Activated T-helper 2 cell treated with anti-CD3 and anti-CD28 coated beads, Interferon-gamma antibody, Interleukin-2, Interleukin-4, amounts not matched to agents 10 μg/mL and 5 μg/mL and 100 μg/mL, durations not matched to agents 14 hours and 24 hours and 36 hours (primary cell): ENCODE measurements at places on chromosomes 2 and 18.

GRCh38 chr18:30748541-30748940 is 294.0 kb downstream of the DSC3 start:
- no peak for DNase-seq

- DNase-seq: no peak
Observed at GRCh38 chr18:75369026-75369721, 58.3 kb downstream of the SMIM21 start.

- no peak for DNase-seq
Observed at GRCh38 chr18:7940971-7941370, 373.9 kb downstream of the PTPRM start.

DNA sequence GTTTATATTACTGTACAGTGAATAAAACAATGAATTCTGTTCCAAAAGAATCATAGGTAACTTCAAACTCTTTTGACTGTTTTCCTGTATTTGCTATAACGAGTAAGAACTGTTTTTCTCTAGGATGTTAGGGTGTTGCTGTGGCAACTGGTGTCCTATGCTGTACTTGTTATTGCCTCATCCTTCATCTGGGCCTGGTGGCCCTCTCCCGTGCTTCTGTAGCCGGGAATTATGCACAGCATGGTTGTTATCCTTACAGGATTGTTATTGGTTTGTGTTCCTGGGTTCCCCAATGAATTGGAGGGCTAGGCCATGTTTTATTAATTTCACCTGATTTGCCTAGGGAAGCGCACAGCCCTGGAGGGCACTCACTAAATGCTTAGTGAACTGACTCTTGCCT is 279.2 kb downstream of the PTPRM start:
- DNase-seq: no peak

- peak; percentile 24 for DNase-seq
Observed at GRCh38 chr2:96470636-96471035, 34.5 kb downstream of the NEURL3 start.
